Endodermal cell (in vitro differentiated cells): ENCODE measurements at places on chromosomes 7 and 10. TPM values are rescaled to one million over a fixed set of nuclear protein-coding genes. Genes with fewer than 3 reads are reported as not detected.

The ACTR3C gene
- not detected in 3 replicates for total RNA-seq

The ZNF277 gene
- total RNA-seq = 17.9 to 24.1 TPM (median 20.3 TPM) in 3 replicates

The SFTPA1 gene
- not detected in 3 replicates for total RNA-seq

The NPTX2 gene
- total RNA-seq = 0.97 and 1.3 TPM in 2 replicates

The CPSF4 gene
- 75.2 and 87.3 TPM in 2 replicates for total RNA-seq

The SPDYE18 gene
- total RNA-seq = not detected in 2 replicates

The CHST15 gene
- 11.7 and 14.9 TPM in 2 replicates for total RNA-seq

The STEAP1 gene
- total RNA-seq = 1.2 to 3.8 TPM (median 2.5 TPM) in 3 replicates

The FAM131B gene
- total RNA-seq = 3.6 and 5.4 TPM in 2 replicates

The ABCF2 gene
- 18.1 to 46.0 TPM (median 43.3 TPM) in 3 replicates for total RNA-seq

The PLCE1 gene
- total RNA-seq = 13.0 and 13.1 TPM in 2 replicates

The EXOC4 gene
- total RNA-seq = 96.6 and 115 TPM in 2 replicates

The NUP205 gene
- total RNA-seq = 112 and 118 TPM in 2 replicates

The MYH16 gene
- total RNA-seq = not detected in 2 replicates

The NRP1 gene
- 22.1 and 30.6 TPM in 2 replicates for total RNA-seq

The STOX1 gene
- total RNA-seq = 2.4 to 4.6 TPM (median 4.5 TPM) in 3 replicates

The BAG3 gene
- 19.5 to 30.4 TPM (median 22.1 TPM) in 3 replicates for total RNA-seq

The IGFBP1 gene
- total RNA-seq = not detected in 3 replicates

GRCh38 chr10:78925800-78926319 lies 142.9 kb upstream of the ZMIZ1 start:
- DNase-seq = no peak

DNA sequence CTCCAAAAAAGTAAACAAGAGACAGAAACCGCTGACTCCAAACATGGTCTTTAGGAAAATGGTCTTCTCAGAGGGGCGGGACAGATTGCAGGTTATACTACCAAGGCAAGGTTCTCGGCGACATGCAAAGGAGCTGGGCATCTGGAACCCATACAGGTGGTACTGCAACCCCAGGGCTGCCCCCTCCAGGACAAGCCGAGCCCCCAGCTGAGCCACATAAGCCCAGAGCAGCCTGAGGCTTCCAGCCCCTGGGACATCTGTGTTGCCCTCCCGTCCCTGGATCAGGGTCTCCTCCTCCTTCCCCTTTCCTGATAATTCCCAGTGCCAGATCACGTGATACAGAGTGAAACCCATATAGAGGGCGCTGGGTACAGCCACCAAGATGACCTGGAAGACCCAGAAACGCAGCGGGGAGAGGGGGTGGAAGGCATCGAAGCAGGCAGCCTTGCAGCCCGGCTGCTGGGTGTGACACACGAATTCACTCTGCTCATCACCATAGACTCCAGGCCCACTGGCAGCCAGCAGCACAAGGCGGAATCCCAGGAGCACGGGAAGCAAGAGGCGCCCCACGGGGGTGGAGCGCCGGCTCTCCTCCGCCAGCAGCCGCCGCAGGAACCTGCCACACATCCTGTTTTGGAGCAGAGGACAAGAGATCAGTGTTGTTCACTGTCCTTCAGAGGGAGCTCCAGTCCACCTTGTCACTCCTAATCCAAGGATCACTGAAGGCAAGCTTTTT lies at the start of gene GJC3:
Gene GJC3 (minus strand): TSS at position 627 of the 736 bp plus-strand sequence. CDS start 0 bp downstream, at position 627.
- peak; percentile 91 for DNase-seq

GRCh38 chr10:110725801-110726630 lies 81.9 kb downstream of the RBM20 start:
- peak; percentile 66 for DNase-seq

DNA sequence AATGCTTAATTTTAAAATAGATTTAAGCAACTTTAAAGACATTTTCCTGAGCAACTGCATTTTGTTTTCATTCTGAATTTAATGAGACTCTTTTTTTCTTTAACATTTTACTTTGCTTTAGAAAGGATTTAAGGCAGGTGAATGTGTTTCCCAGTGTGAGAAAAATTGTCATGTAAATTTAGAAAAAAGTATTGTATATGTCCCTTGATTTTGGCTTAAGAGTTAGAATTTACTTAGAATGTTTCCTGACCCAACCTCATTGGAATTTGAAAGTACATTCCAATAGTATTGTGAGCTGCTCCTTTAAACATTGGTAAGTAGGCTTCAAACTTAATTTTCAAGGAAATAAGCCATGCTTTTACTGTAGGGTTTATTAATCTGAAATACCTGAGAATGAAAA lies 110.2 kb downstream of the PTEN start:
- no peak for DNase-seq

DNA sequence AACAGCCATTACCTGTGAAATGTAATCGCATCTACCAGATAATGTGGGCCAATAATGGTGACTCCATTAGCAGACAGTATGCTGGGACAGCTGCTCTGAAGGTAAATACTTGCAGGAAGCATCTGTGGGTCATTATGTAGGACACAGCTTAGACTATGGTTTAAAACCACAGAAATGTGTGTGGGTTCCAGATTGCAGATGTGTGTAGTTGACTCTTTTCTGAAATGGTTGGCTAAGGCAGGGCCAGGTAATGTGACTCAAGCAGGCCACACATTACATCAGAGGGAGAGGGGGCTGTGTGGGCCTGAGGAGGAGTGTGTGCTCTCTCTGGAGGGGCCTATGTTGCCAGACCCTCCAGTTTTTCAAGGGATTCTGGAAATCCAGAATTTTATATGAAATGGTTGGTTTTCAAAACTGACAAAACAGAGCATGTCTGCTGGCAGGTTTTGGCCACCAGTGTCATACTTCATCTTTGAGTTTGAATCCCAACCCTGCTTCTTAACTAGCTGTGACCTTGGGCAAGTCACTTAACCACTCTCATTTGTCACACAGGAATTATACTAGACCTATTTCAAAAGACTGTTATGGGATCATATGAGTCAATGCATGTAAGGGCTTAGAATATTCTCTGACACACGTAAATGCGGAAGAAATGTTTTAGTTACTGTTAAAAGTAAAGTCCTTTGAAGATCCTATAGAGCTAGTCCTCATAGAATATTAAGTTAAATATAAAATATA lies 64.5 kb downstream of the MCMBP start:
- no peak for DNase-seq

- no peak for DNase-seq
Observed at GRCh38 chr10:15430969-15431771, 60.1 kb upstream of the FAM171A1 start.

GRCh38 chr7:83970081-83970480 lies 224.5 kb downstream of the SEMA3A start:
- no peak for DNase-seq

GRCh38 chr10:44627591-44628354 lies 242.9 kb upstream of the CXCL12 start:
- DNase-seq = no peak

DNA sequence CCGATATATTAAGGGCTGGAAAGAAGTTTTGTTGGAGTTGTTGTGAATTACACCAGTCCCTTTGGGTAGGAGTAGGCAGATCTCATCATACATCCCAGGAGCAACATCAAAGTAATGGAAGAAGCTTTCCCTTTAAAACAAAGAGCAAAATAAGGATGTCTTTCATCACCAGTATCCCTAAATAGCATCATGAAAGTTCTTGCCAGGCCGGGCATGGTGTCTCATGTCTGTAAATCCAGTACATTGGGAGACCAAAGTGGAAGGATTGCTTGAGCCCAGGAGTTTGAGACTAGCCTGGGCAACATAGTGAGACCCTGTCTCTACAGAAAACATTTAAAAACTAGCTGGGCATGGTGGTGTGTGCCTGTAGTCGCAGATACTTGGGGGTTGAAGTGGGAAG lies 38.7 kb downstream of the LRRC20 start:
- DNase-seq = no peak

- DNase-seq = peak; percentile 55
Observed at GRCh38 chr7:47483604-47484273, 98.2 kb downstream of the TNS3 start.

DNA sequence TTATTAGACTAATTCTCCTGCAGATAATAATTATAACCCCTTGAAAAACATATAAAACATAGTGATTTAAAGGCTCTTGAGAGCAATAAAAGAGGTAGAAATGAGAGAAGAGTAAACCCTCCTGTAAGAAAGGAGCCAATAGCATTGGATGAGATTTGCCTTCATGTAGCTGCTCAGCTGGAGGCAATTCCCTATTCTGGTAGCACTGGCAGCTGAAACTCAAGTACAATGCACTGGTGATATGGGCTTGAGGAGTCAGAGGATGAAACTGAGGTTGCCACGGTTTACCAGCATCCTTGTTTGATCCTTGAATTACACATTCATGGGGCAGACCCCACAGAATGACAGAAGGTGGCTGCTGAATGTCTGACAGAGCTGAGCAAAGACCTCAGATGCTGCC lies 76.4 kb downstream of the CTTNBP2 start:
- DNase-seq = no peak

GRCh38 chr10:90658791-90659190 lies 199.0 kb downstream of the HTR7 start:
- DNase-seq = peak; percentile 62

GRCh38 chr10:97224483-97225435 lies 39.0 kb upstream of the SLIT1 start:
- DNase-seq = no peak

GRCh38 chr7:94440451-94441039 lies 45.9 kb downstream of the COL1A2 start:
- no peak for DNase-seq

- DNase-seq = peak; percentile 83
Observed at GRCh38 chr7:7424151-7424873, 111.4 kb downstream of the COL28A1 start.

- DNase-seq = no peak
Observed at GRCh38 chr10:69223028-69223342, 2.9 kb downstream of the HKDC1 start.

- no peak for DNase-seq
Observed at GRCh38 chr7:41103331-41103730, 599.6 kb downstream of the INHBA start.

DNA sequence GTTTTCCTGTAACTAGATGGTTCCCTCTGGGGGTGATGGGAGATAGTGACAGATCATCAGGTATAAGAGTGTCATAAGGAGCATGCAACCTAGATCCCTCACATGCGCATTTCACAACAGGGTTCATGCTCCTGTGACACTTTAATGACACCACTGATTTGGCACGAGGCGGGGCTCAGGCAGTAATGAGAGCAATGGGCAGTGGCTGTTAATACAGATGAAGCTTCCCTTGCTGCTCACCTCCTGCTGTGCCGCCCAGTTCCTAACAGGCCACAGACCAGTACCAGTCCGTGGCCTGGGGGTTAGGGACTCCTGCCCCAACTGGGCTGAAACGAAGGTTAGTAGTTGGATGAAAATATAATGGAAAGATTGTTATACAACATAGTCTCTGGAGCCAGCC lies 201.6 kb upstream of the LRRN3 start:
- peak; percentile 57 for DNase-seq

GRCh38 chr7:98250789-98251188 lies 1.2 kb downstream of the TECPR1 start:
- no peak for DNase-seq

- DNase-seq = no peak
Observed at GRCh38 chr7:18003286-18003994, 24.2 kb downstream of the PRPS1L1 start.

- no peak for DNase-seq
Observed at GRCh38 chr10:4522296-4523000, 303.6 kb upstream of the AKR1E2 start.

GRCh38 chr7:74068378-74069085 lies 15.1 kb upstream of the LIMK1 start:
- DNase-seq = no peak

DNA sequence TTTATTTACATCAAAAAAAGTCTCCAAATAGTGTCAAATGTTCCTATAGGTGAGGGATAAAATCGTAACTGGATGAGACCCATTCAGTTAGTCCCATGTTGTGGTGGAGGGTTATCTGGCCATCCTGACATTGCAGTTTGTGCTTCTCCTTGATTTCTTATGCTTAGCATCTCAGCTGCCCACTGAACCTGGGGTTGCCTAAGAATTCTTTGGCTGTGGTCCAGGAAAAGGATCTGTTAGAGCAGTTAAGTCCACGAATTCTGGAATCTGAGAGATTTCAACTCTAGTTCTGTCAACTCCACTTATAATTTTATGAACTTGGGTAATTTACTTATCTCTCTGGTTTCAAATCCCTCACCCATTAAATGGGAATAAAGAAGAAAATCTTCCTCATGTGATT lies 1673.4 kb downstream of the REEP3 start:
- DNase-seq = no peak

- no peak for DNase-seq
Observed at GRCh38 chr7:90244565-90244908, 437 bp upstream of the CFAP69 start.

DNA sequence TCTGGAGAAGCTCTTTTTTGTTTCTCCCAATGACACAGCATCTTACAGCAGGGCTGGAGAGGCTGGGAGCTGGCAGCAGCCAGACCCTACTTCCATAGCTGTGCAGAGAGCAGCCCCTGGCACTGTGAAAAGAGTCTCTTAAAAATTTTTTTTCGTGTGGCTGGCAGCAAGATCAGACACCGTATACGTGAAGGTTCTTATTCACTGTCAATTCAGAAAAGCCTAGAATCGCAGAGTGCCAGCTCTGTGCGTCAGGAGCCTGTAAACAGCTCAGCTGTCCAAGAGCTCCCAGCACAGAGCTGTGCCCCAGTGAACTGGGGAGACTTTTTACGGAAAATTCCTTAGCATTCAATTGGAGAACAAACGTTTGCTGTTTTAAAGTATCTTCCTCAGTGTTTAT lies 6.5 kb downstream of the BAG3 start:
- no peak for DNase-seq

DNA sequence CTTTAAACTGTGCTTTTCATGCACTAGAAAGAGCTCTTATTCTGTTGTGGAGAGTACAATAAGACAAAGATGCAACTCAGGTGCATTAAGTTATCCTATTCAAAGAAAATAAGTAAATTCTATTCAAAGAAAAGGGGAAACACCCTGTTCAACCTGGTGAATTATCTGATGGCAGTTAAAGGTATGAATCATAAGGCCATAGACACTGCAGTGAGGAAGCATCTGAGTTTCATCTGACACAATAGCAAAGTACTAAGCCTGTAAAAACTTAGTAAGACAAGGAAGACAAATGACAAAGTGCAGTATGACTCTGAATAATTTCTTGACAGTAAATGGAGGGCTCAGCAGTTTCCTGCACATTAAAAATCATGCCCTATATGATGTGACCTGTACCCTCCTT lies 91.0 kb upstream of the LRRTM3 start:
- no peak for DNase-seq

- peak; percentile 54 for DNase-seq
Observed at GRCh38 chr10:97149079-97149531, 36.7 kb downstream of the SLIT1 start.

DNA sequence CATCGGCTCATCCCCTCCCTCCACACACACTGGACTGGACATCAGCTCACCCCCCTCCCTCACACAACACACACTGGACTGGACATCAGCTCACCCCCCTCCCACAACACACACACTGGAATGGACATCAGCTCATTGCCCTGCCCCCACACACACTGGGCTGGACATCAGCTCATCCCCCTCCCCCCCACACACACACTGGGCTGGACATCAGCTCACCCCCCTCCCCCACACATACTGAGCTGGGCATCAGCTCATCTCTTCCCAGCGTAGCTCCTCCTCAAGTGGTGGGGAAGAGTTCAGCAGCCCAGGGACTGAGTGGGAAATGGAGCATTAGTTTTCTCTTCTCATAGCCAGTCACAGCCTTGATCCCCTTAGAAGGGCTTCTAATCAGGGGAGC lies 58.1 kb upstream of the WDR11 start:
- DNase-seq = no peak
